Brain pericyte (primary cell): ENCODE measurements at places on chromosomes 4 and X.

- no peak for DNase-seq
These were observed 521.3 kb upstream of the ZFP42 start for GRCh38 chr4:187474238-187474637.

DNA sequence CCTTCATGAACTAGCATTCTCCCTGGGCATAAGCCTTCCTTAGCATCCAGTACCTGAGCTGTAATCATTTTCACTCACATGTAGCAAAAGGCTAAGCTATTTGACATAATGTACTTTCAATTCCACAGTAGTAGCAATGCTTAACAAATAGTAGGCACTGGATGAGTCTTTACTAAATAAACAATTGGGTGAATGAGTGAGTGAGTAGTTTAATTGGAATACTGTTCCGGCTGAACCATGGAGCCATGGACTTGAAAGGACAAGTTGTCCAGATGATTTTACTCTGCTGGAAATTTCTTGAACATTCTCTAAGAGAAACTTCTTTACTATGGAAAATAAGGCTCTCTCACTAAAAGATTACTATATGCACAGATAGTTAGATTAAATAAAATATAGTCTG lies 159.3 kb downstream of the FAM47B start:
- DNase-seq = no peak

DNA sequence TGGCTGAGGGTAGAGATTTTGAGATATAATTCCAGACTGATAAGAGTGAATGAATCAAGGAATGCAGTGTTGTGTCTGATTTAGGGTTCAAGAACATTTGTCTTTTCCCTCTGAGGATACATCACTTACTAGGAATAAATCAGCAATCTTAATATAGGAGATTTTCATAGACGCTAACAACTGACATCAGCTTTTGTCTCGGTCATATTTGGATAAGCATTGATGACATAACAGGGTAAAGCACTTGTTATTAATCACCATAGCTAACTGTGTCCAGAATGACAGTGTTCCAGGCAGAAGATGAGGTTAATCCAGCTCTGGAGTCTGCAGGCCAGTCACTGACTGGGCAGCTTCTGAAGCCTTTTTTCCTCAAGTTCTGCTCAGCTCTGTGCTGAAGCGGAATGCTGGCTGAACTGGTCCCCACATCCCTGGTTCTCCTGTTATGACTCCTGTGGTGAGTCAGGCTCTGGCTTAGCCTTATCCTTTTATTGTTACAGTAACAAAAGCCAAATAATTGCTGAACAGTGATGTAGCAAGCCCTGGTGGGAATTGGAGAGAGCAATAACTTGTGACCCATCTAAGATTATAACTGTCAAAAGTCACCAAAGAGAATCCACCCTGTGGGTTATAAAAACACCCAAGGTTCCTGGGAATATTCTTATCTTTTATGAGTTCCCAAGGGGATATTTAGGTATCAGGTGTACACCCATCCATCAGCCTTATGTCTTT lies 41.8 kb downstream of the FNIP2 start:
- DNase-seq = peak; percentile 67

GRCh38 chrX:71543316-71543715 lies 10.4 kb downstream of the OGT start:
- no peak for DNase-seq

- DNase-seq = no peak
These were observed 15.9 kb downstream of the GPC4 start for GRCh38 chrX:133399411-133399810.

- DNase-seq = no peak
These were observed 59.8 kb upstream of the RPL34 start for GRCh38 chr4:108560616-108561015.

- no peak for DNase-seq
These were observed 11.1 kb upstream of the LRAT start for GRCh38 chr4:154732669-154733068.

DNA sequence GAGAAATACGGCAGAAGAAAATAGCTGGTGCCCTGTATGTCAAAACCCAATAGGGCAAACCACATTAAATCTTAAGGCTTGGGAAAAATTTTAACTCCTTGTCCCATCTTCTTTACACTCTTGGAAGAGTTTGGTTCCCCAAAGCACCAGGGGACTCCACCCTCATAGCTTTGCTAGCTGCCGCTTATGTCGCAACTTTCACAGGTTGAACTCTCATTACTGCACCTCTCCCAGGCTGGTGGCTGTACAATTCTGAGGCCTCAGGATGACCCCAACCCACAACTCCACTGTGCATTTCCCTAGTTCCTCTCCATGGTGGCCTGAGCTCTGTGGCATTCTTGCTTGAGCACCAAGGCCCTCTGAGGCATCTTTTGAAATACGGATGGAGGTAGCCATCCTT lies 1478.8 kb downstream of the FAM133A start:
- DNase-seq = no peak

DNA sequence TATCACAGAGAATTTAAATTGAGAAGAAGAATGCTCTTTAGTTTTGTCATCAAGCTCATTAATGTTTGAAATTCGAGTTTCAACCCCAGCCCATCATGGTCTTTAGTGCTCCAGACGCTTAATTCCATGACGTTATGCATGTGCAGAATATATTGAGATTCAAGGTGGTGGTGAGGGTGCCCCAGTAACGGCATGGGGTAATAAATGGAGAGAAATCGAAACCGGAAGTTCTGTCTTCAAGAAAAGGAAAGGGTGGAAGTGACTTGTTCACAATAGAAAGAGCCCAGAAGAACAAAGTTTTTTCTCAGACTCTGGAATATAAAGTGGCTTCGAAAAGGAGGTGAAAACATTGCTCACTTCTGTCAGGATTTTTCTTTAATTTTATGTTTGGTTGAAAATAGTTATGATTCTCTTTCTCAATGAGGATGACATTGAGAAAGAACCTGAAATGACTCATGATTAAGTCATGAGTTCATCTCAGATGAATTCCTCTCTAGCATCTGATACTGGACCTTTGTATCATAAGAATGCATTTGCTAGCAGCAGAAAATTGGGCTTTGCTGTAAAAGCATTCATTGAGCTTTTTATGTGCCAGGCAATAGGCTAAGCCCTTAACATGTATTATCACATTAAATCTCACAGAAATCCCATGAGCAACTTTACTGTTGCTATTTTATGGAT lies 779 bp upstream of the DDX60L start:
- DNase-seq = peak; percentile 29

DNA sequence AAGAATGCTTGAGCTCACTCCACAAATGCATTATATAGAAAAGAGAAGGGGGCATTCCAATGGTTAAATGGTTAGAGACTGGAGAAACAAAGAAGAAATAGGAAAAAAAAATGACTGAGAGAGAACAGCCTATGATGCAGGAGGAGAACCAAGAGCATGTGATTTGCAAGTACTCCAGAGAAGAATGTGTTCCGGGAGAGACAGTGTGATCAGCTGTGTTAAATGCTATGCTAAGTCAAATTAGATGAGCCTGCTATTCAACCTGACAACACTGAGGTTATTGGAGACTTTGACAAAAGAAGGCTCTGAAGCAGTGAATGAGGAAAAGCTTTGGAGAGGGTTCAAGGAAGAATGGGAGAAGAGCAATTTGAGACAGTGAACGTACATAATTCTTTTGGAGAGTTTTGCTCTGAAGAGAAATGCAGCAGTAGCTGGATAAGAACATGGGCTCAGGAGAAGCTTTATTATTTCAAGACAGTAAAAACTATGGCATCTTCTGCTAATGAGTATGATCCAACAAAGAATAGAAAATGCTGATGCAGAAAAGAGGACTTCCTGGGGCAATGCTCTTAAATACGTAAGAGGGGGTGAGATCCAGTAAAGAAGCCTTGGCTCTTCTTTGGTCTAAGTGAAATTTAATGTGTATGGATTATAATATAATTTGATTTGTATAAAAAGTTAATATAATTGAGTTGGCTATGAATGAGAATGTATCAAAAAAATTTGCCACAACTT lies 66.3 kb downstream of the PPP3CA start:
- DNase-seq = no peak

- no peak for DNase-seq
These were observed at the start of gene SLC10A6 for GRCh38 chr4:86848732-86849619. TSS of gene SLC10A6 (minus strand) at chr4:86849384. CDS start at chr4:86849115, 269 bp downstream.

GRCh38 chrX:2521927-2522386 lies 21.2 kb upstream of the DHRSX start:
- no peak for DNase-seq

DNA sequence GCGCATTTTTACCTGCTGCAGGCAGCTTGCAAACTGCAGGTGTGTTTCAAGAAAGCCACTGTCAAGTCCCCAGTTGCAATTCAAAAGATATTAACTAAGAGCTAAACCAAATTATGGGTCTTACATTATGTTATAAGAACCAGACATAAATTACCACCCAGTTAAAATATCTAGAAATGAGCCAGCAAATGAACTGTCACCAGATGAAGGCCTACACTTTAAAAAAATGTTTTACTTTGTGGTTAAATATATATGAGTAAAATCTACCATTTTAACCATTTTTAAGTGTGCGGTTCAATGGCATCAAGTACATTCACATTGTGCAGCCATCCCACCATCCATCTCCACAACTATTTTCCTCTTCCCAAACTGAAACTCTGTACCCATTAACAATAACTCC lies 32.0 kb upstream of the TMEM131L start:
- no peak for DNase-seq

- DNase-seq = no peak
These were observed 47.1 kb upstream of the NPY2R start for GRCh38 chr4:155161357-155161756.

DNA sequence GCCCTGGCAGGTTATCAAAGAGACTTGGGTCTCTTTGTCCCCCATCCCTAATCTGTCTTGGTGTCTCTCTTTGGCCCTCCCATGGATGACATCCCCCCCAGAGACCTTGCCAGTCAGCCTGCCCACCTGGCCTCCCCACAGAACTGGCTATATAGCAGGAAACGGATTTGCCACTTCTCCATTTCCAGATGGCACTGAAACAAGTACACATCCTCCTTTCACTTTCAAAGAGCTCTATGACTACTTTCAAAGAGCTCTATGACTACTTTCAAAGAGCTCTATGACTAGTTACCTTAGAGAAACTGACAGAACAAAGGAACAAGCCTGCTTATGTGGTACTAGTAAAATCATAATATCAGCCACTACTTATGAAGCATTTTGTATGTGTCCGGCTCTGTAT lies 175.3 kb downstream of the MAML3 start:
- DNase-seq = no peak

DNA sequence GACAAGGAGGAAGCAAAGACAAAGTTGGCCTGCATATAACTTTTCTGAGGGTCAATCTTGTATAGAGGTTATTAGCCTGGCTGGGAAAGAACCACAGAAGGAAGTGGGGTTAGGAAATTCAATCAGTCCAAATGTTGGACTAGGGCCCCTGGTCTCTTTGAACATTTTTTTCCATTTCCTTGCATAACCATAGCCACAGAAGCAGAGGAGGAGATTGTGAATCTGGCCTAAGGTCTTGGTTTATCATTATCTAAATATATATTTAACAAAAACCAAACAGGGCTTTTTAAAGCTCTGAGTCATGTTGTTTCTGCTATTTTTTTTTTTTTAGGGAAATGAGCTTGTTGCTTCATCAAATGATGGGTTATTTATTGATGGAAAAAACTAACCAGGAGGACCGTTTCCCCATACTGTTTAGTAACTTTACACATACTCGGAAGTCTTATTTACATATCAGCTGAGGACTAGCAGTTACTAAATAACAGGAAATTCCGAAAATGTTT lies 97.7 kb upstream of the ACSL4 start:
- no peak for DNase-seq

GRCh38 chrX:40468033-40468846 lies 112.5 kb upstream of the ATP6AP2 start:
- DNase-seq = no peak

- DNase-seq = no peak
These were observed 4.0 kb downstream of the PPM1K start for GRCh38 chr4:88280228-88280795.

DNA sequence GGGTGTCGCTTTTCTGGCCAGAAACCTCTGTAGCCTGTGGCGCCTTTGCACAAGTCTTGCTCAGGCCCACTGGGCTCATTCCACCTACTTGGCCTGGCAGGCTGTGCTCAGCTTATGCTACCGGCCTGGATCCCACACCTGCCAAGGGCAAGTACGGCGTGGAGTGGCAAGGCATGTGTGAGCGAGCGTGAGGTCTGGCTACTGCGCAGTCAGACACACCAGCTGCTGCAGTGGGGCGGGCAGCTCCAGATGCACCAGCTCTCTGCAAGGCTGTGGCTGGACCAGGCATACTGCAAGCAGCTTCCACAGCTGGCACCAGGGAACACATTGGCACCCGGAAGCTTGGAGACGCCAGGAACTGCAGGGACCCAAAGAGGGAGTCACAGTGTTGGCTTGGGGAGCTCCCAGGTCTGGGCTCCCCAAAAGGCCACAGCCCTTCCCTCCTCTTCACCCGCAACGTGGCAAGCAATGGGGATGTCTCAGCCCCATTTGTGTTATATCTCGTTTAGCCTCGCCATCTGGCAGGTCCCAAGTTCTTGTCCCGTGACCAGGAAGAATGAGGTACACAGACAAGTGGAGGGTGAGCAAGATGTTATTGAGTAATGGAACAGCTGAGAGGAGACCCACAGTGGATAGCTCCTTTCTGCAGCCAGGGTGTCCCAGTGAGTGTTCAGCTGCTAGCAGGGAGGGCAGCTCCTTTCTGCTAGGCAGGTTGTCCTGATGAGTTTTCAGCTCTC lies 3.8 kb upstream of the FBXW7 start:
- DNase-seq = no peak

- DNase-seq = no peak
These were observed 250.1 kb upstream of the NOCT start for GRCh38 chr4:138765442-138765841.

- DNase-seq = no peak
These were observed 998.8 kb downstream of the GLUD2 start for GRCh38 chrX:122046226-122046625.

GRCh38 chrX:109890910-109891502 lies 111.9 kb upstream of the TMEM164 start:
- no peak for DNase-seq

DNA sequence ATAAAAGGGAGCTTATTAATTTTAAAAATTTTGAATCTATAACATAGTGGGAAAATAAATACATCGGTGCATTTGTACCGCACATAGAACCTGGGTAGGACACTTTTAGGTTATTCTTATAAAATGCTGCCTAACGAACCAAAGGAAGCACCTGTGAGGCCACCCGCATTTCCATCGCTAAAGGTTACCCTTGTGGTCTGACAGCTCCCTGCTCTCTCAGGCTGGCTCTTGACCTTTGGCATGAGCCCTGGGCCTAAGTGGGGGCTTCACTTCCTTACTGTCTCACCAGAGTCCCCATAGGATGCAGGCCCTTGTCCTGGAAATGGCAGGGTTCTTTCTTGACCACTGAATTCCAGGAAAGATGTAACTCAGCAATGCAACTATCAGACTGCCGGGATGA lies 46.0 kb downstream of the HADH start:
- no peak for DNase-seq

GRCh38 chr4:150862829-150863228 lies 152.3 kb downstream of the LRBA start:
- DNase-seq = no peak
